ENCODE measurements at places on chromosomes 6 and 20.

- no peak for DNase-seq
Observed at GRCh38 chr20:47202733-47203667, 153.5 kb downstream of the ZMYND8 start.

DNA sequence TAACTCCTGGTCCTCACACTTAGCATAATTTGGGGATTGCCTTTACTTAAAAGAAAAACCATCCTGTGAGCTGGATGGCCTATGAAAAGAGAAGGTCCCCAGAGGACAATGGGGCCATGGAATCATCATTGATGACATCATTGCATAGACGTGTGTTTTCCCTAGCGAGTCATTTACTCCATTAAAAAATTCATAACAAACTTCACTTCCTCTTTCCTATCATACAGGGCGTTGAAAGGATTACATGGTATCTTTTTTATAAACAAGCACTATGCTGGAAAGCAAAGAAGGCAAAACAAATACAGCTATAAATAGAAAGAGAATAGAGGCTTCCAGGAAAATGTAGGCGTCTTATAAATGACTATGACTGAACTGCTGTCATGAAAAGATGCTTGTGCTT is 11.3 kb upstream of the COL12A1 start:
- peak; percentile 79 for DNase-seq

DNA sequence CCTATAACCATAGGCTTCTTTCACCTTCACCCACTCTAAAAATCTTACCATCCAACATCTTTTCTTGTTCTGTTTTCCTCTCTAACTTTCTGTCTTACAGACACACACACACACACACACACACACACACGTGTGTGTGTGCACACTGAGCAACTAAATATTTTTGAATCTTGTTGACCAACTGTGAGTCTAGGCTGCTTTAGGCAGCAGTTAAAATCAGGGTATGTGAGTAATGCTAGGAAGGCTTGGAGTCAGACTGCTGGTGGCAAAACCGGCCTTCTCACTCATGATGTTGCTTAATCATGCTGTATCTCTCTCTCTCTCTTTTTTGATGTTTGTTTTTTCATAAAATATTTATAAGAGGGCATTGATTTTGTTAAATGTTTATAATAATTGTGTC is 103.1 kb upstream of the TBX18 start:
- DNase-seq = no peak

DNA sequence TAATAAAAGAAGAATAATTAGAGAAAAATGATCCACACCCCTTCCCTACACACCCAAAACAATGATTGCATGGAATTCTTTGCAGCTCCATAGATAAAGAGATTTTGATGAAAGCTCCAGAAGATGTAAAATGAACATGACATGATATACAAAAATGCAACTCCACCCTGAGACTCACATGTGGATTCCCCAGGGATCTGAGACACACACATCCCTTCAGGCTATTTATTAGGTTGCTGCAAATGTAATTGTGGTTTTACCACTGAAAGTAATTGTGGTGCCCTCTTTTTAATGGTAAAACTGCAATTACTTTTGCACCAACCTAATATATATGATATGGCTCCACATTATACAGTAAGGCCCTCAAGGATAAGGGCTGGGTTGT is 40.4 kb upstream of the TBC1D7 start:
- peak; percentile 55 for DNase-seq

GRCh38 chr6:119454714-119455113 is 105.2 kb upstream of the MAN1A1 start:
- no peak for DNase-seq

DNA sequence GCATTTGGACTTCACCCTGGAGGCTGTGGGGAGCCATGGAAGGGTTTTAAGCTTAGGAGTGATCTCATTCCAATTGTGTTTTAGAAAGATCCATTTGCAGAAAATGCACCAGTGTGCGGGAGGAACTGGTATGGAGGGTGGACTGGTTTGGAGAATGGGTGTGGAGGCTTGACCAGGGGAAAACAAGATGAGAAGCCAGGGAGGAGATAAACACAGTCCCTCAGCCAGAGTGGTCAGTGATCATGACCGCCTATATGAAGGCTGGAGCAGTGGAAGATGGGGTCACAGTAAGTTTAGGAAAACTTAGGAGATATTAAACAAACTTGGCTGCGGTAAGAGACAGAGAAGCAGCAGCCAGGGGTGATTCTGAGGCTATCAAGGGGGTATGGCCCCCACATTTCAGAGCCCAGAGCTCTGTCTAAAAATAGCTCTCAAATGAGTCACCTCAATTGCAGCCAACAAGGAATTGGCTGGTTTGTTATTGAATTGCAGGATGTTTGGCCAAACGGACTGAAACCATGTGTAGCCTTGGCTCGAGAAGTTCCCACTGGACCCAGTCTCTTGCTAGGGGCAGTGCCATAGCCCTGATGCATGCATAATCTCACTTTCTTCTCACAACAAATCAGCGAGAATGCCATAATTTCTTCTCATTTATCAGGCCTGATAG is 159.9 kb upstream of the TOP1 start:
- DNase-seq = peak; percentile 89

DNA sequence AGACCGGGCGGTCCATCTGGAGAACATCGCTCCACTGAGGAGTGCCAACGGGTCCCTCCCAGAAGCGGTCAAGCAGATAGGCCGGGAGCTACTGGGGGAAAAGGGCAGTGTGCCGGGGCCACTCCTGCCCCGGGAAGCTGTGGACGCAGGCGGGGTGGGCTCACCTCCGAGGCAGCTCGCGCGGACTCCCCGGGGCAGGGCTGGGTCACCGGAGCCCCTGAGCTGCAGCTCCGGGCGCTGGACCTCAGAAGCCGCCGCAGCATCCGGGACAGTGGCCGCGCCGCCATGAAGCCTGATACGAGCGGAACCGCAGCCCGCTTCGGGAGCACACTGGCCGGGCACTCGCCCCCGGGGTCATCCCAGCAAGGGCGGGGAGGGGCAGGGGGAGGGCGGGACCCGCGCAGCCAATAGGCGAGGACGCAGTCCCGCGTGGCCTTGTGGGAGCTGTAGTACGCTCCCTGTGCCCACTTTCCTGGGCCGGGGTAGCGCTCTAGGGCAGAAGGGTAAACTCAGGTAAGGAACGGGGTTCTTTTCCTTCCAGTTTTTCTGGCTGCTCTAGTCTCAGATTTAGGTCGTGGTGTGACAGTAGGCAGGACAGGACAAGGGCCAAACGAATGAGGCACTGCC is at the start of gene MOCS1:
TSS of gene MOCS1 (minus strand) at position 332 of the 627 bp plus-strand sequence. CDS start at position 287, 45 bp downstream.
- peak; percentile 69 for DNase-seq

DNA sequence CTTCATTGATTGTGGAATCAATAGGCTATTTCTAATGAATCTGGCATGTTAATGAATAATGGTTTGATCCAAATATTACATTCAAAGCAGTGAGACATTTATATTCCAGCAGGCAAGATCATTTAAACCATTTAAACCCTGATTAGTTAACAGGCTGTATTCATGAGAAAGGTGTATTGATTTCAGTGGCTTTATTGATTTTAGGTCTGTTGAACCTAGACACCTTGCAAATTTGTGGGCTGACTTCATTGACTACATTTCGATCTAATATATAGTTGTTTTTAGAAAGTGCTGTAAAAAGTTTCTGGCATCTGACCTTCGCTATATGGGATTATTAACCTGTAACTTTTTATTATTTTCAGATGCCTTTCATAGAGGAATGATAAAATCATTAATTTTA is 900.1 kb upstream of the CITED2 start:
- DNase-seq = no peak

- no peak for DNase-seq
Observed at GRCh38 chr20:20192366-20192765, 140.0 kb downstream of the CFAP61 start.

DNA sequence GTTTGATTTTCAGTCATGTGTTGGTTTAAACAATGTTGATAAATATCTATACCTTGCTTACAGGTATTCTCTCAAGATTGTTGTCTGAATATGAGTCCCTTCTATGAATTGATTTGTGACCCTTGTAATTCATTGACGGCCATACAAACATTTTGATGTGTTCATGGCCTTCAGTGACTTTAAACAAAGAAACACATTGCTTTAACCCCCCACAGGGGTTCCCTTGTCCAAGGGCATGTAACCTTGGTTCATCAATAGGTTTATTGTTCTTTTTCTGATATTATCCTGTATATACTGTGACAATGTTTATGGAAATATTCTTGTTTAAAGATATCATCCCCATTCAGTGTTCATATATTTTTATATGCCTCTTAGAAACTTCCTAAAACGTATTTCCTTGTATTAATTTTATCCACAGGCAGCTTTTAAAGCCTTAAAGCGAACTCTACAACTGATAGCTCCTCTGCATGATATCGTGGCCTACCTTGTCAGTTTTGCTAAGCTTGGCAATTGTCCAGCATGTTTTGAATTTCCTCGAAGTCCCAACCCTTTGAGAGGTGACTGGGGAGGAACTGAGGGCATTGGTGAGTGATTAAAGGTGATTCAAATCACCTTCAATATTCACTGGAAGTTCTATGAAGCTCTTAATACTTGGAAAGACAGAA is 87.0 kb downstream of the CD164 start:
- no peak for DNase-seq

DNA sequence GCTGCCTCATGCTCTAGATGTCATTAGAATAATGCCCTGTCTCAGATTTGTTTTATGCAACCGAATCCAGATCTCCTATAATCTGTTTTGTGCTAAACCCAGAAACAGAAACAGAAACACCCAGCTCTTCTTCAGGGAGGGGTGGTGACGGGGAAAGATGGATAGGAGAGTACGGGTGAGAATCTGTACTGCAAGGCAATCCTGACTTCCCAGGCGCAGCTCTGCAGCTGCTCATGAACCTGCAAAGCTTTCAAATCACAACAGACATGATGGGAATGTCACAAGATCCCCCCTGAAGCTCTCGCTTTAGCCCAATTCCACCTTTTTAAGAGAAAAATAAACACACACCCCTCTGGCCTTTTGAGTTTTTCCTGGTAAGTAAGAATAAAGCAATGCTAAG is 71.5 kb downstream of the PPP1R3G start:
- no peak for DNase-seq

GRCh38 chr6:101066481-101066880 is 185.4 kb upstream of the ASCC3 start:
- DNase-seq = no peak

DNA sequence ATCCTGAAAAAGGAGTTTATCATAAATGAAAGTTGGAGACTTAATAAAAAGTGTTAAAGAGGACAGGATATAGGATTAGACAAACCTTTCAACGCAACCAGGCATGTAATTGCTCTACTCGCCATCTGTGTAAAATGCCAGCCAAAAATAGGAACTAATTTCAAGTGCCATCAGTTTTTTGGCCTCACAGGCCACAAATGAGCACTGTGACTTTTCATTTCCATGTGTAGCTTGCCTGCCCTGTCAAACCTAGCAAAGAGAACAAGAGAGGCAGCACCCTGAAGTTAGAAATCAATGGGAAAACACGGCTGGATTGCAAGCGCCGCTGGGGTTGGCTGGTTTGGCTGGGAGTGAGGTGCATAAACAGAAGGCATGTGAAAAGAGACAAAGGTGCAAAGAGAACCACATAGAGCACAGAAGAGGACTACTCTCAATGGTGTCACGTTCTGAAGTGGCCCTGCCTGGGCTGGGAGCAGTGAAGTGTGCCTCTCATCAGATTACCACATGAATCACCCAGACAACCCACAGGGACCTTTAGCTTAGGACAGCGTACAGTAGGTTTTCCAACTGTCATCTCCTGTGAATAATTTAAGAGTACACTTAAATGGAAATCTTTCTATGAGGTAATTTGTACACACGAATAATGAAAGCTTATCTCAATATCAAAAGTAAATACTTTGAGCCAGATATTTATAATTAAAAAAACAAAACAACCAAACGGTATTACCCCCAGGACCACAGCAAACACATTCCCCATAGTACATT is 78.0 kb upstream of the NHSL1 start:
- DNase-seq = peak; percentile 84

- no peak for DNase-seq
Observed at GRCh38 chr6:129908858-129909257, 47.7 kb upstream of the TMEM244 start.

DNA sequence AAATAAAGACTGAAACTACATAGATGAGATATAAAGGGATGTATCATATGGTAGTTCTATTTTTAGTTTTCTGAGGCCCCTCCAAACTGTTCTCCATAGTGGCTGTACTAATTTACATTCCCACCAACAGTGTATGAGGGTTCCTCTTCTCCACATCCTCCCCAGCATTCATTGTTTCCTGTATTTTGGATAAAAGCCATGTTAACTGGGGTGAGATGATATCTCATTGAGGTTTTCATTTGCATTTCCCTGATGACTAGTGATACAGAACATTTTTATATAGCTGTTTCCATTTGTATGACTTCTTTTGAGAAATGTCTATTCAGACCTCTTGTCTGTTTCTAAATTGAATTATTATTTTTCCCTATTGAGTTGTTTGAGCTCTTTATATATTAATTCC is 229.3 kb downstream of the RFPL4B start:
- peak; percentile 83 for DNase-seq

GRCh38 chr20:62320581-62321354 is 18.0 kb downstream of the ADRM1 start:
- peak; percentile 14 for DNase-seq

GRCh38 chr6:119966484-119966883 is 616.9 kb upstream of the MAN1A1 start:
- DNase-seq = no peak

- DNase-seq = no peak
Observed at GRCh38 chr6:4349323-4349722, 213.9 kb upstream of the ECI2 start.

GRCh38 chr6:149132336-149132735 is 185.2 kb upstream of the TAB2 start:
- no peak for DNase-seq

DNA sequence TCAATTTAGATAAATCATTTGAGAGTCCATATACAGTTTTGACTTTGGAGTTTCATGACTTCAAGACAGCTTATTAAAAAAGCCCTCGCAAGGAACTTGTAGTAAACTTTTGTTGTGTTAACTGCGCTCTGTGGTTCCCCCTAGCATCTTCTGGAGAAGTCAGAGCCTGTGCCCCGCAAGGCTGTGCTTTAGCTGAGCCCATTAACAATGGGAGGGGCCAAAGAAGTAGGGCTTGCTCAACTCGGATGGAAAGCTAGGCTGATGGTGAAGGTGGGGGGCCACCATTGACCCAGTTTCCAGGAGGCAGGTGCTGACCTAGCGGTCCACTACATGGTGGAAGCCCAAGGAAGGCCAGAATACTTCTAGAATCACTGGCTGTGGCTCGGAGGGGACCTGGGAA is 29.3 kb upstream of the OVOL2 start:
- no peak for DNase-seq

DNA sequence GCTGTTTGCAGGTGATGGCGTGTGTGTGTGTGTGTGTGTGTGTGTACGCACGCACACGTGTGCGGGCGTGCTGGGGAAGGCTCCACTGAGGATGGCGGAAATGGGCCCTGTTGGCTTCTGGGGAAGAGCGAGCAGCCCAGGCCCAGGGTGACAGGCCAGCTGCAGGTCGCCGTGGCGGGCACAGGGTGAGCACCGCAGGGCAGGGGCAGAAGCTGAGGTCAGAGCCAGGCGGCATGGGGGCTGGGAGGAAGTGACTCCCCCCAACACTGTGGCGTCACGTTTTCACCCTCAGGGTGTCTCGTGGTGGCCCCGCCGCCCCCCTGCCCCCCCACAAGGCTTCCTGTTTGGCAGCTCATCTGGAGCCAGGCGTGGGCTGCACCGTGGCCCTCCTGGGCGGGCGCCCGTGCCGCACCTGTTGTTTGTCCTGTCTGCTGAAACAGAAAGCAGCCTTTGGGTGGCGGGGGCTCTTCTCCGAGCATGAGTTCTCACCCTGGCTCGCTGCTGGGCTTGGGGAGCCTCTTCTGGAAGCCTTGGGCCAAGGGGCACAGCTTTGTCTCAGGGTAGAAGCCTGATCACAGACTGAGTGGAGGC is 7.1 kb downstream of the RBM38 start:
- no peak for DNase-seq

All from M059J (cell line).